H54 (cell line): ENCODE measurements at places on chromosomes 16 and 17.
A peak's percentile ranks its signal among the peaks of the same experiment; 100 is the strongest.

DNA sequence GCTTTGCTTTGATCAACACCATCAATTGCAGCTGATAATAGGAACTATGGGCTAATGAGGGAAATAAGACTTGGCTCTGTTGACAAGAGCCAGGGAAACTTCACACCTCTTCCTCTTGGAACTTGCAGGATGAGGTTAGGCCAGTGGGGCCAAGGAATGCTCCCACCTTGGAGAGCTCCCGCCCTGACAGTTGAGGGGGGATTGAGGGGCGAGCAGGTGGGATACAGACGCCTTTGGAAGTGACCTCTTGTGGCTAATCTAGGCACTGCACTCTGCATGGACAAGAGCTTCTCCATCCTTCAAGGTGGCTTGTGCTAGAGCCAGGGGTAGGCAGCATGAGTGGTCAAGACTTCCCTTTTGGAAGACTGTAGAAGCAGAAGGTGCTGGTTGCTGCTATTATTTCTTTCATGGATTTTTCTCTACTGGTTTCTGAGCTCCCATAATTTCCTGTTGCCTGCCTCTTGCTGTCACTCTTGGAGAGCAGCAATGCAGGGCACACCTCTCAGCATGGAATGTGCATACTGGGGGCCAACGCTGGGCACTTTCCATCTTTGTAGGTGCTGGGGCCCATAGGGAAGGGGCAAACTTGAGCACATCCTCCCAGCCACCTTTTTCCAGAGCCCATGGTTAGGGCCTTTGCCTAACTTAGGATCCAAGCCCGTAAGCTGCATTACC lies 2.3 kb upstream of the PHF12 start:
- DNase-seq = no peak

DNA sequence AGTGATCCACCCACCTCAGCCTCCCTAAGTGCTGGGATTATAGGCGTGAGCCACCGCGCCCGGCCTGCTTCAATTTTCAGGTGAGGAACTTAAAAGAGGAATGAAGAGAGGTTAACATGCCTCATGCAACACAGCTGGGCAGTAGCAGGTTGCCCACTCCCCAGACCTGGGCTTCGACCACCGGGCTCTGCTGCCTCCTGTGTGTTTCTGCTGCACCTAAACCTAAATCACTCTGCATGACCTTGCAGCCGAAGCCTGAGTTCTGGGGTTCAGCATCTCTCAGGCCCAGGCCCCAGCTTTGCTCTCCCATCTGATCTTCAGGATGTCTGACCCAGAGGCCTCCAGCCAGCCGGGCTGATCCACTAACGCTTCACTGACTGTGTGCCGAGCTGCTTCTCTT lies 112.6 kb downstream of the OR1D5 start:
- no peak for DNase-seq

DNA sequence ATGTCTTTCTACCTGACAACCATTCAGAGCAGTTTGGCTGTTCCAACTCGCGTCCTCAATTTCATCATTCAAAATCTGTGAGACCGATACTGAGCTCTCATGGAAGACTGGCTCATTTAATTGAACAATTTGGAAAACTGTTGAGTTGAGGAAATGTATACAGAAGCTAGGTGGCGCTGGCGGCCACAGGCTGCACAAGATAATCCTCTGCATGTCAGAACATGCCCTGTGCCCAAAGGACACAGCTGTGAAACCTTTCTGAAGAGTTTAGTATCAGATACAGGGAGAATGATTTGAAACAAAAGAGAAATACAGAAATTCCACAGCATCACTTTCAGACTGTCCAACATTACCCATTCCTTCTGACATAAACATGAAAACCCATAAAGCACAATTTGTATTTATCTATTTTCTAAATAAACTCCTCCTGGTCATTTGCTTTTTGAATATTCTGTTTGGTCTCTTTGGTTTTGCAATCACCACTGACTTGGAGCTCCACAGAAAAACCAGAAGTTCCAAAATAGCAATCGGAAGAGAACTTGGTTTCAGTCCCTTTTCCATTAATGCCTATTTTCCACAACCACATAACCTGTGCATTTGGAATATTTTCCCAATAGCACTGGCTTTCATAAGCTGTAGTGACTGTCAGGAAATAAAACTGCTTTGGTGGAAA lies 192.8 kb downstream of the MAP2K6 start:
- peak; percentile 32 for DNase-seq

DNA sequence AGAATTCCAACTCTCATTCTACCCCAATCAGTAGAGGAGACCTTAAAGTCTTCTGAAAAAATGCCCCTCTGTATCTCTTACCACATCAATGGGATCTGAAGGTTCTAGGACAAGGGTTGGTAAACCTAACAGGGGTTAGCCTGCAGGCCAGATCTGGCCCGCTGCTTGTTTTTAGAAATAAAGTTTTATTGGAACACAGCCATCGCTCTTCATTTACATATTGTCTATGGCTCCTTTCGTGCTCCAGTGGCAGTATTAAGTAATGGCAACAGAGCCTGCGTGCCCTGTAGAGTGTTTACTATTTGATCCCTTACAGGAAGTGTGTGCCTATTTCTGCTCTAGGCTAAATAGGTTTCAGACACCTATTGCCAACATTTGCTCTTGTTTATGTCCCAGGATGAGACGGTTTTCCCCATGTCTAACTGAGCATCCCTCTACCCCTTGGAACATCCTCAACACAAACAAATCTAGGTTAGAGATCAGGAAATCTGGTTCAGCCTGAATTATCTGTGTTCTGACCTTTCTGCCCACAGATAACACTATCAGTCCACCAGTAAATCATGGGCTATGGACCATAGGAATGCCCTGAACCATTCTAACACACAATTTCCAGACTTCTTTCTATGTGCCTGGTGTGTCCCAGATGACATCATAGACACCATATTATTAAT lies 44.2 kb upstream of the ERCC4 start:
- no peak for DNase-seq

- DNase-seq = no peak
Measured at GRCh38 chr16:13665876-13666275, 254.1 kb upstream of the ERCC4 start.

DNA sequence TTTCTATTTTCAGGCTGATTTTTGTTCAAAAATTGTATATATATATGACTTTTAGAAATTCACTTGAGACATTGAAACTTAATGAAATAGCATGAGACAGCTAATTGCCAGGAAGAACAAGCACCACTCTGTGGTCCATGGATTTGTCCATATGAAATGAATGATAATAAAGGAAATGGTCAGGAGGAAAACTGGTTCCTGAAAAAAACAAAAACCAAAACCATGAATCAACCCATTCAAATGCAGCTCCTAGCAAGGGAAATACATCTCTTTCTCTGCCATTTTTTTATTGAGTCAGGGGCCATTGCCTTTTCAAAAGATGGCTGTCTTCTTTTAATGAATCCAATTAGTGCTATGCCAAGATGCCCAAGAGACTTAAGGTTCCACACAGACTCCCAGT lies 230.7 kb downstream of the SLC39A11 start:
- DNase-seq = no peak

GRCh38 chr17:76391200-76391715 lies 6.8 kb downstream of the SPHK1 start:
- no peak for DNase-seq

GRCh38 chr17:6286233-6286632 lies 148.7 kb downstream of the AIPL1 start:
- no peak for DNase-seq

- DNase-seq = no peak
Measured at GRCh38 chr17:9948928-9949327, 43.9 kb upstream of the RCVRN start.

- DNase-seq = no peak
Measured at GRCh38 chr16:1816396-1817275, 10.0 kb downstream of the HAGH start.

DNA sequence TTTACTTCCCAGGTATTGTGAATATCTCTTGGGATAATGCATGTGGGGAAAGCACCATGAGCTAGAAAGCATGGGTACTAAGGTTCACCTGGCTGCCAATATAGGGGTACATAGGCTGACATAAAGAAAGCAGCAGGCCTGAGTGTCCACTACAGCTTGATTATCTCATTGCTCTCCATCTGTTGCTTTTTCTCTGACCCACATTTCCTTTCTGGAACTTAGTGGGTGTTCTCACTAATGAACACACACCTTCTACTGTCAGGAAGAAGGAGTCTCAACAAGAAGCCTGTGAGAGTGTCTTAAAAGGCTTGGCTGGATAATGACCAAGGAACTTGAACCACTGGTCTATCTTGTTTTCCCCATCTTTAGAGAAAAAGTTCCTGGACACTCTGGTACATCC lies 62.5 kb downstream of the CA10 start:
- DNase-seq = no peak

DNA sequence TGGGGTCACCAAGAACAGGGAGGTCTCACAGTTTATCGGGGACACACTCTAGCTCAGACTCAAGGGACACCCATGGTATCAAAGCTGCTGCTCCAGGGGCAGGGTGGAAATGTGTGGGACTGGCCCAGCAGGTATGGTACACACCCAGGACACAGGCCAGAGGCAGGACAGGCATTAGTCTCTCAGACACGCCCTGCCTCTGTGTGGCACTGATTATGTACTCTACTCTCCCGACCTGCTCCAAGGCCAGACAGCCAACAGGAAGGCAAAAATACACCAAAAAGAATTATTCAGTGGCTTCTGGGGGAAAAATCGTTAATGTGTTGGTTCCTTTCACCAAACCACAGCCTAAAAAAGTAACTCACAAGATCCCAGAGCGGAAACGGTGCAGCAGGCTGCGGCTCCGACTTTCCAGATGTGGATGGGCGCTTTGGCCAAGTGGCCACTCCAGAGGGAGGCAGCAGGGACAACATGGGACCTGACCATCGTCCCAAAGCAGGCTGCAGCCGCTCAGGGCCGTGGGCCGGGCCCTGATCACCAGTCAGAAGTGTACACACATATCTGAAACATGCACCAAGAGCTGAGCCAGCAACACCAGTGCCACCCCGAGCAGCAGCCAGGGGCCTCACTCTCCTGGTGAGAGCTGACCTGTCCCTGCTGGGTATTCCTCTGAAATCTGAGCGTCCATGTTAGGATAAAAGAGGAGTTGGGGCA lies 1.0 kb upstream of the SIRT7 start:
- no peak for DNase-seq

- DNase-seq = no peak
Measured at GRCh38 chr17:79607940-79608623, 2.8 kb downstream of the RBFOX3 start.

GRCh38 chr16:24729951-24730815 lies 732 bp downstream of the TNRC6A start:
- DNase-seq = no peak

- no peak for DNase-seq
Measured at GRCh38 chr16:19935694-19936093, 51.0 kb upstream of the GPRC5B start.

DNA sequence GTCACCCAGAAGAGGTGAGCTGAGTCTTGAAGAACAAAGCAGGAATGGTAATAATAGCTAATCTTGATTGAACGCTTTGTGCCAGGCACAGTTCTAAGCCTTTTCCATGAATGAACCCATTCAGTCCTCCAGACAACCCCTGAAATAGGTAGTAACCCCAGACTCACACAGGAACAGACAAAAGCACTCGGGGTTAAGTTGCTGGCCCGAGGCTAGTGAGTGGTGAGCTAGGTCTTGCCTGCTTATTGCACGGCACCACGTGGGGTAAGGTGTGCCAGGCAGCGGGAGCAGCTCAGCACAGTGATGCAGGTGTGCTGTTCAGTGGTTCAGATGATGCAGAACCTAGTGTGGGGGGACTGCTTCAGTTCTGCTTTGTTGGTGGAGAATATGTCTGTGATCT lies 181.6 kb downstream of the RAB11FIP4 start:
- DNase-seq = no peak

DNA sequence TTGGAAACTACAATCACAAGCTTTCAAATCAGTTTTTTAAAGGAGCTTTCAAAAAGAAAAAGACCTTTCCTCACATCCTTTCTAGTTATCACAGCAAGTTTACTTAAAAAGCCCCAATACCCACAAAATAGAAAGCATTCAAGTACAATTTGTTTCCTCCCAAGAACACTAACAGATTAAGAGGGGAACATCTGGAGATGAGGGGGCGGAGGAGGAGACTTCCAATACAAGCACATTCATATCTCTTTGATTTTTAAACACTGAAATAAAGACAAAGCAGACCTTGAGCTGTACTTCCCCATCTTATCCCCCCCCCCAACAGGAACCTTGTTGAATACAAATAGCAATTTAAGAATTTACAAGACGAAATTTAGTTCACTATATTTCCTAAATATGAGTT lies 2.0 kb downstream of the YWHAE start:
- no peak for DNase-seq

GRCh38 chr16:67407788-67408452 lies 8.4 kb downstream of the ZDHHC1 start:
- DNase-seq = no peak

DNA sequence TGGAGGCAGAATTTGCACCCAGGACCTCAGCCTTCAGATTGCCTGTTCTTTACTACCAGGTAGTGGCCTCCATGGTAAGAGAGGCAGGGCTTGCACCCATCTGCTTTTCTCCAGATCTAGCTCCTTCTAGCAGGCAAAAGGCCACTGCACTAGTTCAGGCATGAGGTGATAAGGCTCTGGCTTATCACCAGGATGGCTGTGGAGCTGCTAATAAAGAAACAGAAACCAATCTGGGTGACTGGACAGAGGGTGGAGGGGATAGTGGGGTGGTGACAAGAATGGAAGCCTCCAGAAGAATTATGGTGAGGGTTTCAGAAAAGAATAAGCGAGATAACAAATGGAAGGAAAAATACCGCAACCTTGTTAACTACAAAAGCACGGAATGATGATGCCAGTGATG lies 15.5 kb upstream of the SUPT4H1 start:
- no peak for DNase-seq

GRCh38 chr16:57473906-57474305 lies 11.4 kb downstream of the POLR2C start:
- DNase-seq = no peak

- no peak for DNase-seq
Measured at GRCh38 chr16:28087140-28087660, 23.7 kb upstream of the GSG1L start.

- no peak for DNase-seq
Measured at GRCh38 chr16:65875381-65876055, 491.0 kb upstream of the CDH5 start.

GRCh38 chr16:72805486-72805885 lies 242.4 kb downstream of the ZFHX3 start:
- DNase-seq = no peak

DNA sequence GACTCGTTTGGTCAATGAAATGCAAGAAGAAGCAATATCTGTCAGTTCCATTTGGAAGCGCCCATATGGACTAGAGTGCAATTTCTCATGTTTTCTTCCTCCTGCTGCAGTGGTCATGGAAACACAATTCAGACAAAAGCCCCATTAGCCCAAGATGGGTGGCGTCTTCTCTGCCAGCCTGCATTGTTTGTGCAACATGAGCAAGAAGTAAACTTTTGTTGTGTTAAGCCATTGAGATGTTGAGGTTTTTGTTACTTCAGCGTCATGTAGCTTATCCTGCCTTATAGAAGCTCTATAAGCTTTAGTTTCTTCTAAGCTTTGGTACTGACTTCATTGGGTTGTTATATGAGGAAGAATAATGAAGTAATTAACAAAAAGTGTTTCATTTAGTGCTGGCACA lies 137.4 kb downstream of the NPIPB5 start:
- DNase-seq = no peak

GRCh38 chr16:83472776-83473501 lies 334.8 kb upstream of the HSBP1 start:
- no peak for DNase-seq

GRCh38 chr17:62800585-62800984 lies 7.5 kb downstream of the MARCHF10 start:
- DNase-seq = no peak
